ENCODE measurements at places on chromosomes 7 and 10.
A peak's percentile ranks its signal among the peaks of the same experiment; 100 is the strongest.

- peak; percentile 62 for DNase-seq
Measured at GRCh38 chr10:68261132-68261856, 29.4 kb upstream of the ATOH7 start.

DNA sequence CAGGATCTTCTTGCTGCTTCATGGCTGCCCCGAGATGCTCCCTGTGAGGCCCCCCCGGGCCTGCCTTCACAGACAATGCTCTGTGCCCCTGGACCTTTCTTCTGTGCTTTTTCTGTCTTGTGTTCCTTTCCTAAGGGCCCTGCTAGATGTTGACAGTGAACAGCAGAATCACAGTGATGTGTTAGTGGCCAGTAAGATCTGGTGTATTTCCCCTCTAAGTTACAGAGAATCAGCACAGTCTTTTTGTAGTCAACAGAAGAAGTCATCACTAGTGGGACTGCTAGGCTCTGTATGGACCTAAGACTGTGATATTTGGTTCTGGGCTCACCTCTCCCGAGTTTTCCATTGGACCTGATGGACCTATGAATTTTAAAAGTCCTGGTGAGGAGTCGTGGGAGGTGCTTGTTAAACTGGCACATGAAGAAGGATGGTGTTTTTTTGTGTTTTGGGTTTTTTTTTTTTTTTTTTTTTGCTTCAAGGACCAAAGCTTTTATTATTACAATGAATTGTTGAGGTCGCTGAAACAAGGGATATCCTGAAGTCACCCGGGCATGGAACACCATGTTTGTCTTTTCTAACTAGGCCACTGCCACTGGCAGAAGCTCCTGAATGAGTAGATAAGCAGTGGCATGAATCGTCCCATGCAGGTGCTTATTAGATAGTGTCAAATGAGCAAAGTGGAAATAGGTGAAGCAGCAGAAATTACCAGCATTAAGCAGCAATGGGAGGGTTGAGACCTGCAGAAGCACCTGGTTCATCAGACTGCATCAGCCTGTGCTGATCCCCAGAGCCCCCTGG lies 194.8 kb downstream of the CELF2 start:
- DNase-seq: peak; percentile 53

DNA sequence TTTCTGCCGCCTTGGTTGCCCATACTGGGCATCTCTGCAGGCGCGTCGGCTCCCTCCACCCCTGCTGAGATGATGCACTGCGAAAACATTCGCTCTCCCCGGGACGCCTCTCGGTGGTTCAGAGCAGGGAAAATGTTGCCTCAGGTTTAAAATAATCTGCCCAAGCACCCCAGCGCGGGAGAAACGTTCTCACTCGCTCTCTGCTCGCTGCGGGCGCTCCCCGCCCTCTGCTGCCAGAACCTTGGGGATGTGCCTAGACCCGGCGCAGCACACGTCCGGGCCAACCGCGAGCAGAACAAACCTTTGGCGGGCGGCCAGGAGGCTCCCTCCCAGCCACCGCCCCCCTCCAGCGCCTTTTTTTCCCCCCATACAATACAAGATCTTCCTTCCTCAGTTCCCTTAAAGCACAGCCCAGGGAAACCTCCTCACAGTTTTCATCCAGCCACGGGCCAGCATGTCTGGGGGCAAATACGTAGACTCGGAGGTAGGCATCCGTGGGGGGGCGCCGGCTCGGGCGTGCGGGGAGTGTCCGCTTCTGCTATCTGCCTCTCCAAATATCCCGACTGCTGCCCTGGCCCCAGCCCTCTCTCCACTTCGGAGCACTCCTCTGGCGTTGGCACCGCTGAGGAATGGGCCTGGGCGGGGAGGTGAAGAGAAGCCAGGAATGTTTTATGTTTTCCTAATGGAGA lies at the start of gene CAV1:
Gene CAV1 (plus strand): TSS at position 428 of the 689 bp plus-strand sequence. CDS start 27 bp downstream, at position 455.
- peak; percentile 35 for DNase-seq

DNA sequence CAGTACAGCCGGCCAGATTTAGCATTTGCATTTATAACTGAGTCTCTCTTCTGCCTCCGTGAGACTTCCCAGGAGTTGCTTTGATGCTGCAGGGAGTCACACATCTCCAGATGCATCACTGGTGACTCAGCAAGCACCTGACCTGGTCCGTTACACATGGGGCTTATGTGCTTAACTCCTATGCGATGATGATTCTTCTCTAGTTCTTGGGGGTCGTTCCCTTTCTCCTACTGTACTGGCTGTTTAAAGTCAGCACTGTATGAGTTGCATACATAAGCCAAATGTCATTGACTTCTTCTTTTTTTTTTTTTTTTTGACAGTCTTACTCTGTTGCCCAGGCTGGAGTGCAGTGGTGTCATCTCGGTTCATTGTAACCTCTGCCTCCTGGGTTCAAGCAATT lies 13.0 kb upstream of the AKR1E2 start:
- DNase-seq: no peak

DNA sequence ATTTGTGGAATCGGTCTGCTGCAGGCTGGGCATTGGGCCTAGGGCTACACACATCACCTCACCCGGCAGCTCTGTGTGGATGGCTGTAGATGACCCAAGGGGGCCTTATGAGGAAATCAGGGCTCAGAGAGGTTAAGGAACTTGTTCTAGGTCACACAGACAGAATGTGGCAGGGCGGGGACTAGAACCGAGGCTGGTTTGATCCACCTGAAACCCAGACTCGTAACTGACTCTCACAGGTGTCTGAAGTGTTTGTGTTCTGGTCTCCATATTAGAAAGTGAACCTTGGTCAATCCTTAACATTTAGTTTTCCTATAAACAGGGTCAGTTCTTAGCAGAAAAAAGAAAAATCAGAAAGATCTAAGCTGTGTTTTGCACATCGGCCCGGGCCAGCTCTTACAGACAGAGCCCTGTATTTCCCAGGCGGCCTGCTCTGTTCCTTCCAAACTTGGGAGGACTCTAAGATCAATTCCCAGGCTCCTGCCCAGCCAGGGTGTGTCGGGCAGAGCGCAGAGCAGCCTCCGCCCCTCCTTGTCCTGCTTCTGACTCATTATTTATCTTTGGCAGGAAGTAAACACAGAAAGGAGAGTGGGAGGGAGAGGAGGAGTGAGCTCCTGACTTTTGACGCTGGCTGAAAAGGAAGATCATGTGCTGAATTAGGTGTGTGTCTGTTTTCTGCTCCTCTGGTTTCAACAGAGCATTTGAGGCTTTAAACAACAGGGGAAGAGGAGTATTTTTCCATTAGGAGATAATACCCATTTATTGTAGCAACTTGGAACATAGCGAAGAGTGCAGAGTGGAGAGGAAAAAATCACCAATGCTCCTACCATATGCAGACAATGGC lies 74.1 kb downstream of the TACC2 start:
- DNase-seq: peak; percentile 79

DNA sequence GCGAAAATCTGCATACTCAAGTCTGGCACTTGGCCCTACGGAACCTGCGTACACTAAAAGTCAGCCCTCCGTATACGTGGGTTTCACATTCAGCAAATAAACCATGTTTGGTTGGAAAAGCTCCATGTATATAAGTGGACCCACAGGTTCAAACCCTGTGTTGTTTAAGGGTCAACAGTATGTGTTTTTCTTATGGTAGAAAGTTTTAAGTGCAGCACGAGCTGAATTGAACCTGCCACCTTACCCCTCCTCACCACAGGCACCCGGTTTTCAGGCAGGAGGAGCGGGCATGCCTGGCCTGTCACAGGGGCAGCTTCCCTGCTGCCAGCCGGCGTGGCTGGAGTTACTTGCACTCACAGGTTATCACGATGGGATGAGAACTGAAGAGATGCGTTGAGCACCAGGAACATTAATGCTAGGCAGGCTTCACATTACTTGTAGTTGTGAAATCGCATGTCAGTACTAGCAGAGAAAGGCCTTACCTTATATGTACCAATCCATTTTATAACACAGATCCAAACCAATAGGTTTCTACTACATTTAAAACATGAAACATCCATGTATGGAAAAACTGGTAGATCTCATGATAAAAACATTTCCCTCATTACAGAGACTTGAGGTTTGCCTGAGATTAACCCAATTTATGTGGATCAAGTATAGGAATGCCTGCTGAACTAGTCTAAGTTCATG lies 12.9 kb downstream of the INSIG1 start:
- DNase-seq: no peak

GRCh38 chr10:106716381-106716780 lies 448.1 kb downstream of the SORCS1 start:
- DNase-seq: no peak

DNA sequence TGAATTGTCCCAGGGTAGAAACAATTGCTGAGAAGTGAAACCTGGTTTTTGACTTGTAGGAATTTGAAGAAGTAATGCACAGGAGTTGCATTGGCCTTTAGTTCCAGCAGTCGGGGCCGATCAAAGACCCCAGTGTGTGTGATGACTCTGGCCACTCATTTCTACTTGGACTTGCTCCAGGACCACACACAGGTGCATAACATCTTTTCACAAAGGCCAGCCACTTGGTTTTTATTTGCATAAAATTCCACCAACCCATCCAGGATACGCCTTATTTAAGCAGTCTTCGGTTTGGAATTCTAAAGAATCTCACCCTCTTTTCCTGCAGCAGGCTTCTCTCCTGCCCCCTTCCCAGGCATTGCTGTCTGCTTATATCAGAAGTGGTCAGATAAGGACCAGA lies 162.0 kb upstream of the HABP2 start:
- DNase-seq: no peak

DNA sequence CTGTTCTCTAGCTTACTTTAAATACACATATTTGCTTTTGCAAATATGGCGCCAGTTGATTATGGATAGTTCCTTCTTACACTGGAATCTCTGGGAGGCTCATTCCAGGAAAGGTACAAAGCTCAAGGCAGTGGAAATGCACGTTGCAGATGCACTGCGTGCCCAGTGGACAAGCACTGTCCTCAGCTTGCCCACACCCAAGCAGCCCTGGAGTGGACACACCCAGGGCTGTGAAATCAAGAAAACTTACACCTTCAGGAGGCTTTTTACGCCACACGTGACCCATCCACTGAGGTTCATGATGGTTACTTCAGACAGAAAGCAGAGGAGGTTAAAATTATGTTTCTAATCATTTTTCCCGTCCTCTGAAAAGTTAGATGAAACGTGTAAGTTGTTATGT lies 248.5 kb downstream of the VTI1A start:
- DNase-seq: peak; percentile 42

- DNase-seq: no peak
Measured at GRCh38 chr7:101950450-101951119, 133.2 kb downstream of the CUX1 start.

DNA sequence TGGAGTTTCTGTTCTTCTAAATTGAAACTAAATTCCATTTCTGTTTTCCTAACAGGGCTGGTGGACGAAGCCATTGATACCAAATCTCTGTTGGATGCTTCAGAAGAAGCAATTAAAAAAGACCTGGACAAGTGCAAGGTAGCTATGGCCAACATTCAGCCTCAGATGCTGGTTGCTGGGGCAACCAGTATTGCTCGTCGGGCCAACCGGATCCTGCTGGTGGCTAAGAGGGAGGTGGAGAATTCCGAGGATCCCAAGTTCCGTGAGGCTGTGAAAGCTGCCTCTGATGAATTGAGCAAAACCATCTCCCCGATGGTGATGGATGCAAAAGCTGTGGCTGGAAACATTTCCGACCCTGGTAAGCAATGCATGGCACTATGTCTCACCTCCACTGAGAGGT lies 45.6 kb downstream of the AP3M1 start:
- DNase-seq: no peak

GRCh38 chr7:34675749-34676374 lies 17.8 kb downstream of the NPSR1 start:
- DNase-seq: peak; percentile 1

DNA sequence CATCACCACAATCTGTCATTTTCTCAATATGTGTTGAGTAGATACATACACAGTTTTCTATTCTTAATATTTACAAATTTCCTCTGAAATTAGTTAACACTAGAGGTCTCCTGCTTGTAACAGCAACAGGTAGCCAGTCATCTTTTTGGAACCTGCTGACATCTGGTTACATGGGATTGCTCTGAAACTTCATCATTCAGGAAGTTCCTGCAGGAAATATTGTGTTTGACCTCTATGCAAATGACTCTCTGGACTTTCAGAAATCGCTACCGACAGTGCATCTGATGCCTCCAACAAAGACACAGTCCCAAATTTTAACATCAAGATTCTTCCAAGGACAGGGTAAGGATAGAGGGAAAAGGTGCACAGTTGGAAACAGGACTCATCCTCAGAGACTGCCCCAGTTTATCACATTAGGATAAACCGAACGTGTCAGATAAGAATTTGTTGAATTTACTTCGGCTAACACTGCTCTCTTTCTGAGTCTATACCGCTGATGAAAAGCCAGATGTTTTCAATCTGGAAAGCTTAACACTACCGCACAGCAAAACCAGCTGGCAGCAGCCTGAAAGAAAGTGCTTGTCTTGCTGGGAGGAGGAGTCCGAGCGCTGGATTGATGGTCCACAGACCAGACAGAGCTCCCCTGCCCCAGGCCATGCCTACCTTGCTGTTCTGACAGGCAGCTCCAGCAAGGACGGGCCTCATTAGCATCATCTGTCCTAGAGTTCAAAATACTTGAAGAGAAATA lies 633.4 kb downstream of the PARD3 start:
- DNase-seq: peak; percentile 47

- peak; percentile 73 for DNase-seq
Measured at GRCh38 chr7:31134246-31135188, 82.4 kb downstream of the ADCYAP1R1 start.

DNA sequence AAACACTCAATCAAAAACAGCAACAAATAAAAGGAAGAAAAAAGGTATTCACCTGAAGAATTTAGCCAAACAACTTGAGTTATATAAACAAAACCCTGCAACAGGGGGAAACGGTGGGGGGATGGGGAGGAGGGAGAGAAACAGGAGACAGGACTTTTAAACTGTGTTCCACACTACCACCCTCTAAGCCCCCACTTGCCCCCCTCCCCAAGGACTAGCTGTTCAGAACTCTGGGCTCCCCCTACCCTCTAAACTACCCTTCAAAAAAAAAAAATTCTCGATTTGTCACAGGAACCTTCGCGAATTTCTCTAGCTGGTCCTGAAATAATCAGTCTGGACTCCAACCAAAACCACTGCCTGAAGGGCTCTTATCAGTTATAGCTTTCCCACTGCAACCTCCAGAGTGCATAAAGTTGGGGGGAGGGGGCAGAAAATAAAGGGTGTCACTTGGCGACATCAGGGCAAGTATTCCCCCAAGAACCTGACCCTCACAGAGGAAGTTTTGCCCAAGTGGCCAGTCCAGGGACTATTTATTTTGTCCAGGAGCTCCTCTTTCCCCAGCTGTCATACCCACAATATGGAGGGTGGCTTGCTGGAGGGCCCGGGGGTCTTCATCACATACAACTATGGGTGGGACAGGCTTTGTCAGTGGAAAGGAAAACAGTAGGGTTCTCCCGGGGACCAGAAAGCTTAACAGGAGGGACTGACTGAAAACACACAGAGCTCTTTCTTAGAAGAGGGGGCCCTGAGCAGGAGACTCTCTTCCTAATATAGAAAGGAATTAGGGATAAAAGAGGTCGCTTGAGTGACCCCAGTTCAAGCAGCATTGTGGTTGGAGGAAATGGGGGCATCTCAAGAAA lies 1.3 kb downstream of the UBE2H start:
- peak; percentile 20 for DNase-seq

- DNase-seq: no peak
Measured at GRCh38 chr7:142299237-142299781, 41.5 kb upstream of the PRSS58 start.

Data from NCI-H146 (cell line).